Forelimb muscle (tissue), 1 donor: ENCODE measurements at places on chromosomes 13 and 19.

DNA sequence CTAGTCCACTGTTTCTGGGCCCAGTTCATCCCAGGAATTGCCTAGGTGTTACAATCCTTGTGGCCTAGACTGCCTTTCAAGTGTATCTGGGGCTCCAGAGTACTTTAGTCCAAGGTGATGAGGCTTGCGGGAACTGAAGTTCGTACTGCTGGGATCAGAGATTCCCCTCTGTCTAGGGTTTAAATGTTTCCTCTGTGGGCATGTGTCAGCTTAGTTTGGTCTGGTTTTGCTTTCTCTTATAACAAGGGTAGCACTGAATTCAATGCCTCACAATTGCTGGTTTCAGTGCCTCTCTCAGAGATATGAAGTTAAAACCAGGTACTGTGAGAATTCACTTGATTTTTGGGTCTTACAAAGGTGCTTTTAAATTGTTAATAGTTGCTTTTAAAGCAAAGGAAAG lies 30.8 kb downstream of the RGCC start:
- DNase-seq = no peak

GRCh38 chr19:49261602-49262001 lies 63.4 kb downstream of the SLC6A16 start:
- no peak for DNase-seq

DNA sequence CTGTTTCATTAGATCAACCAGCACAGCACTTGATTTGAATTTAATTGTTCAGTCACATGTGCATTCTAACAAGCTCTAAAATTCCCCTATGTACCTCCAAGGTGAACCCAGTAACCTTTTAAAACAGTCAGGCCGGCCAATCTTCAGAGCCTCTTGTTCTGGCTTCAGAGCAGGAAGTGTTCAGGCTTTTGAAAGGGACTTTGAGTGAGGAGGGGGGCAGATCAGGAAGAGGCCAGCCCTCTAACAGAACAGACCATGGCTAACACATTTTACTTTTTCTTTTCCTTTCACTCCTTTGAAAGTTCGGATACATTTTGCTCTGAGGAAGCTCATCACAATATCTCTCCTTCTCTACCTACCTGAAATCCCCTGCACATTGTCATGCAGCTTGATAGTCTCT lies 390.3 kb downstream of the TBC1D4 start:
- DNase-seq = no peak

DNA sequence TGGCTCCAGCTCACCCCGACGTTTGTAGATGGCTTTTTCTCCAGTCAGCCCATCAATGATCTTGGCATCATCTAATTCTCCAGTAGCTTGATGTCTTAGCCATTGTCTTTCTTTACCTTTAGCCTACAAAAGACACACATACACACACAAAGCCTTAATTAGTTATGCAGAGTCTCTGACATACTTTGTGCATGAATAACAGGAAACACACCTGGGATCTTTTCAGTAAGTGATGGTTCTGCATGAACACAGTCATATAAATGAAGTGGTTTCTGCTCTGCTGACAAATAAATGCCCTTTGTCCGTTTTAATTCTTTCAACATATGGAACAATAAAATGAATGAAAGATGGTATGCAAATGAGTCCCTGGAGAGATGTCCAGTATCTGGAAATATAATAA lies 133.3 kb downstream of the RGCC start:
- no peak for DNase-seq

- DNase-seq = no peak
Observed at GRCh38 chr19:21221693-21222092, 79.9 kb downstream of the ZNF431 start.

DNA sequence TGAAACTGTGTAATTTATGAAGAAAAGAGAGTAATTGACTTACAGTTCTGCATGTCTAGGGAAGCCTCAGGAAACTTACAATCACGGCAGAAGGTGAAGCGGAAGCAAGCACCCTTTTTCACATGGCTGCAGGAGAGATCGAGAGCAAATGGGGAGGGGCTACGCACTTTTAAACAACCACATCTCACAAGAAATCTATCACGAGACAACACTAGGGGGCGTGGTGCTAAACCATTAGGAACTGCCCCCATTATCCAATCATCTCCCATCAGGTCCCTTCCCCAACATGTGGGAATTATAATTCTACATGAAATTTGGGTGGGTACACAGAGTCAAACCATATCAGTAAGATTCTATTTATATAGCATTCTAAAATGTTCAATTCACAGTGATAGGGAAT lies 114.8 kb upstream of the TRPC4 start:
- no peak for DNase-seq

DNA sequence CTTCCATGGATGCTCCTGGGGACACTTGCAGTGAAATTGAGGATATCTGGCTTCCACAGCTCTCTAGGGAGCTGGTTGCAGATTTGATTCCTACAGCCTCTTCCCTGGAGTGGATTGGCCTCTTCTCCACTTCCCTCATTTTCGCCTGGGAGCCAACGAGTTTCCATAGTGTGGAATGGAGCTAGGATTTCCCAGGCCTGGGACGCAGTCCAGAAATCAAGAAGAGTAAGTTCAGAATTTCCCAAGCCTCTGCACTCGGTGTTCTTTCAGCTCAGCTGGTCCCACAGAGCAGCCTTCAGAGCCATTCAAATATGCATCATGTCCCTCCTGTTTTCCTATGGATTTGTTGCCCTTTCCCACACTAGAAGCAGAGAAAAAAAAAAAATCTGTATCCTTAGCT lies 68.2 kb downstream of the RAP2A start:
- peak; percentile 70 for DNase-seq

- no peak for DNase-seq
Observed at GRCh38 chr19:14542711-14543328, 13.4 kb downstream of the TECR start.

DNA sequence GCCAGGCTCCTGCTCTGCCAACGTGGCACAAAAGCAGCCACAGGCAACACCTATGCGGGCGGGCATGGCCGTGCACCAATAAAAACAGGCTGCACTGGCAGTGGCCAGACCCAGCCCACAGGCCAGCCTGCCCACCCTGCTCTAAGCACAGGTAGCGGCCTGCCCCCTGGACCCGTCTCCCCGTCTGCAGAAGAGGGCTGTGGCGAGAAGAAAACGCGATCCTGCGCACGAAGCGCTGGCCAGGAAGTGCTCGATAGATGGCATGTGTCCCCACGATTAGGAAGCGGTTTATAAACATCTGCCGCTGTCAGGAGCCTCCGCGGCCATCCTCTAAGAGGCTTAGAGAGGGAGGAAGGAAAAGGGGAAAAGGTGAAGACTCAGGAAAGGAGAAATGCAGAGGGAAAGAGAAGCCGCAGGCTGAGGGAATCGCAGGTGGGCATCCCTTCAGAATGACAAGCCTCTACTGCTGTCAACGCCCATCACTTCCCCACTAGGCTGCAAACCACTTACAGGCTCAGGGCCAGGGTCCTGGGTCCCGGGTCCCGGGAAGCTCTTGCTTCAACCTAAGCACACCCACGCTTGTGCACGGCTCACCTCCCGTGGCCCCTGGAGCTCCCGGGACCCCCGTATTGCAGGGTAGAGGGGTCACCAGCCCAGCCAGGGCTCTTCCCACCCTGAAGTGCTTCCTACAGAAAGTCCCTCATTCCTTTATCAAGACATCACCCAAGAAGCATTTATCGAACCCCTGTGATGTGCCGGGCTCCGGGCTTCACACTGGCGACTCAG lies 10.5 kb downstream of the MLLT1 start:
- no peak for DNase-seq

DNA sequence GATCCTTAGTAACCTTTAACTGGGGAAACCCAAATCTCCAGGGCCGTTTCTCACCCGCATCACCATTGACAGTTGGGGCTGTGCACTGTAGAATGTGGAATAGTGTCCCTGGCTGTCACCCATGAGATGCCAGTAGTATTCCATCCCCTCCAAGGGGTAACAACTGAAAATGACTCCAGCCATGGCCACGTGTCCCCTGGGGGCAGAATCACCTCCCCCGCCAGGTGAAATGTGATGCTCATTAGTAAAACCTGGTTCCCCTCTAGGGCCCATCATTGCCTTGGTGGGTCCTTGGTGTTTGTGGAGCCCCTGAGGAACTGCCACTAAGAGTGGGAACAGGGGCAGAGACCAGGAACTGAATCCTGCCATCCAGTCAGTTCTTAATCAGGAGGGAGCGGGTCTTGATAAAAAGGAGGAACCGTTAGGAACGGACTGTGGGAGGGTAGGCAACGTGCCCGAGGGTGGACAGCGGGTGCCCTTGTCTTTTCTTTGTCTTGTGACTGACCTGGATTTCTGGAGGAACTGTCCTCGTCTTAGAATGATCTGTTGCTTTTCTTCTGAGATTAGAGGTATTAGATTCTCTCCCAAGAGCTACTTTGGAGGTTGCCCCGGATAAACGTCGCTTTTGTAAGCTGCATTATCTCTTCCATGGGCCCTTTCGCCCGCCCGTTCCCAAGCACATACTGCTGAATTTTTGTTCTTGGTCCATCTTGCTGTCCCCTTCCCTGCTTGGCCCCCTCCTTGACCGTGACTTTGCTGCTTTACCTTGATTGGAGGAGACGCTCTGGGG lies 3.5 kb downstream of the MYO9B start:
- no peak for DNase-seq

DNA sequence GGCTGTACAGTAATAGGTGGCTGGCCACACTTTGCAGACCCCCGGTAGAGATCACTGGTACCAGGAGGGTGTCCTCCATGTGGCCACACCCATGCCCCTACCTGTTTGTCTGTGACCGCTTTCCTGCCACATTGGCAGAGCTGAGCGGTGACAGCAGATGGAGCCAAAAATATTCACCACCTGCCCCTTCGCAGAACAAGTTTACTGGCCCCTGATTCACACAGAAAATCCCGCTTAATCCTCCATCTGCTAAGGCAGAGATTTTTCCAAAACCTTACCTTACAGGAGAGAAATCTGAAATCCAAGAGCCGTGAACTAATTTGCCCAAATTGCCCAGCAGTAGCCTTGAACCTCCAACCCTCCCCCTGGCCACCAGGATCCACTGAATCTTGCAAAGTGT lies 52.1 kb downstream of the MYO9B start:
- no peak for DNase-seq

DNA sequence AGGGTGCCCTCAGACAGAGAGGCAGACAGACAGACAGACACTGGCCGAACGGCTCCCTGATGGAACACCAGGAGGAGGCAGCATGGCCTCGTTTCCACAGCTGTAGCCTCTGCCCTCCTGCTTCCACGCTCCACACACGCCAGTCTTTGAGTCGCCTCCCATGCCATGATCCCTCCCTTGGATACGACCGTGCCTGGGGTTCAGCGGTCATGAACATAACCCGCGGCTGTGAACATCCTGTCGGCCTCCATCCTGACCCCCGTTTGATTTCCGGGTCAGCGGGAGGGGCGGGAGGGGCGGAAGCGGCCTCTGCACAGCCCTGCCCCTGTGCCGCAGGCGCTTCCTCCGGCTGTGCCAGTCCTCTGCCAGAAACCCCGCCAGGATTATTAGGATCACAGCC lies 23.4 kb downstream of the GP6 start:
- DNase-seq = no peak

GRCh38 chr13:33582121-33582520 lies 235.8 kb upstream of the RFC3 start:
- DNase-seq = no peak

GRCh38 chr19:48102870-48103751 lies 7.5 kb downstream of the PLA2G4C start:
- DNase-seq = no peak

DNA sequence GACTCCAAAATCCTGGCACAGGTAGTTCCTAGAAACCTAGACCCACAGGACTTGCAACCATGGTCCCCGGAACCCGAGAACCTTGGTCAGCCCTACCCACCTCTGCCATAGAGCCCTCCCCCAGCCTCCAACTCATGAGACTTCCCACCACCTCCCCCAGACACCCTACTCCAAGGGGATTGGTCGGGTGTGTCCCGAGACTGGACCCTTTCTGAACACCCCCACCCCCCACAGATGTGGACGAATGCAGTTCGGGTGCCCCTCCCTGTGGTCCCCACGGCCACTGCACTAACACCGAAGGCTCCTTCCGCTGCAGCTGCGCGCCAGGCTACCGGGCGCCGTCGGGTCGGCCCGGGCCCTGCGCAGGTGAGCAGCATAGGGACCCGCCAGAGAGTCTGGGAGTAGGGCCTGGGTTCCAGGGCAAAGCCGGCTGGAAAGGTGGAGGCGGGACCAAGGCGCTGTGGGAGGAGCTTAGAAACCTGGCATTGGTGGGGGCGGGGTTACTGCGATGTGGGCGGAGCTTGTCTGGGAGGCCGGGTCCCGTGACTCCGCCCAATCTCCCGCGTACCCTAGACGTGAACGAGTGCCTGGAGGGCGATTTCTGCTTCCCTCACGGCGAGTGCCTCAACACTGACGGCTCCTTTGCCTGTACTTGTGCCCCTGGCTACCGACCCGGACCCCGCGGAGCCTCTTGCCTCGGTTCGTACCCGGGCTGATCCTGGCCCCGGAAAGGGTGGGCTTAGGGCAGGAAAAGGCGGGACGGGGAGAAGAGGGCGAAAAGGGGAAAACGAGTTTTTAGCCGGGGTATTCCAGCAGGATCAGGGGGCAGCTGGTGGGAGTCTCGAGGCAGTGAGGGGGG lies 11.9 kb downstream of the LTBP4 start:
- DNase-seq = no peak
